ENCODE measurements at places on chromosomes 16 and 17.

DNA sequence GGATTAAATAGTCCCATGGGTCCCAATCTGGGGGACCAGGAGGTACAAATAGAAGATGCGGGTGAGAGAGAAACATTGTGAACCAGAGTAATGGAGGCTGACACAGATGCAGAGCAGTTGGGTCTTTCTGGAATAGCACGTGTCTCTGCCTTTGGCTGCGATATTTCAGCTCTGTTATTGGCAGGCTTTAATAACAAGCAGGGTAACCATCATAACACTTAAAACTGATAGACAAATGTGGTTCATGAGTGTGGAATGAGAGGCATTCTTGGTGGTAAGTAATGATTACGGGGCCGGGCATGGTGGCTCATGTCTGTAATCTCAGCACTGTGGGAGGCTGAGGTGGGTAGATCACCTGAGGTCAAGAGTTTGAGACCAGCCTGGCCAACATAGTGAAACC is 110.3 kb downstream of the SNX29 start:
- DNase-seq, result no peak

GRCh38 chr17:1829216-1829591 is 498 bp downstream of the SMYD4 start:
- DNase-seq, result no peak

- DNase-seq, result no peak
Observed at GRCh38 chr17:70905796-70906195, 736.5 kb downstream of the KCNJ2 start.

DNA sequence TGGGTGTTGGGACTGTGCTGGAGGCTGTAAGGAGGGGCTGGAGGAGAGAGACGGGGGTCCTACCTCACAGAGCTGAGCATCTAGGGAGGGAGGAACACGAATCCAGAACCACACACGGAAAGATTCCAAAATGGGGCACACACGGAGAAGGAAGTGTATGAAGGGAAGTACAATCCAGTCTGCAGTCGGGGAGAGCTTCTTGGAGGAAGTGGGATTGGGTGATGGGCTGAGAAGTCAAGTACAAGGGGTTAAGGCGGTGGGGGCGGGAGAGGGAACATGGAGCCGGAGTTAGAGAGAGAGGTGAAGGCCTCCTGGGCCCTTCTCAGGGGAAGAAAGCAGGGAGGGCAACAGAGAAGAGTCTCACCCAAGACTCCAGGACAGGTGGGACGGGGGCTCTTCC is 107.5 kb upstream of the CREBBP start:
- DNase-seq, result no peak

DNA sequence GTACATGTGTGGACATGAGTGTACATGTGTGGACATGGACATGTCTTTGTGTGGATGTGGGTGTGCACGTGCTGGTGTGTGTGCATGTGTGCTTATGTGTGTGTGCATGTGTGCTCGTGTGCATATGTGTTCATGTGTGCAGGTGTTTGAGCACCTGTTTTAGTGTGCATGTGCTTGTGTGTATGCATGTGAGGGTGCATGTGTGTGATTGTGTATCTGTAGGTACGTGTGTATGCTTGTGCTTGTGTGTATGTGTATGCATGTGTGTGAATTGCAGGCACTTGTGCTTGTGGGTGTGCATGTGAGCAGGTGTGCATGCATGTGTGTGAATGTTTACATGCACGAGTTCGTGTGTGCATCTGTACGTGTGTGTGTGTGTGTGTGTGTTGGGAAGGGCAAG is 300.6 kb upstream of the EEF2KMT start:
- DNase-seq, result no peak

- no peak for DNase-seq
Observed at GRCh38 chr16:1474082-1474795, 589 bp downstream of the CLCN7 start.

- DNase-seq, result no peak
Observed at GRCh38 chr16:56286809-56287208, 95.5 kb downstream of the GNAO1 start.

DNA sequence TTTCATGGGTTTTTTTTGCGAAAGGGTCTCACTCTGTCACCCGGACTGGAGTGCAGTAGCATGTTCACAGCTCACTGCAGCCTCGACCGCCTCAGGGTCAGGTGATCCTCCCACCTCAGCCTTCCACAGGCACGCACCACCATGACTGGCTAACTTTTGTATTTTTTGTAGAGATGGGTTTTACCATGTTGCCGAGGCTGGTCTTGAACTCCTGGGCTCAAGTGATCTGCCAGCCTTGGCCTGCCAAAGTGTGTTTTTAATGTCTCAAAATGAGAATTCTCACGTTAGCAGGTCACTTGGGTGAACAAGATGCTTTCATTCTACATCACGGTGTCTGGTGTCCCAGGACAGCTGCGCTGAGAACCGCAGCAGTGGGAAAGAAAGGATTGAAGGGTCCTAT is 3.2 kb downstream of the FBXO31 start:
- no peak for DNase-seq

DNA sequence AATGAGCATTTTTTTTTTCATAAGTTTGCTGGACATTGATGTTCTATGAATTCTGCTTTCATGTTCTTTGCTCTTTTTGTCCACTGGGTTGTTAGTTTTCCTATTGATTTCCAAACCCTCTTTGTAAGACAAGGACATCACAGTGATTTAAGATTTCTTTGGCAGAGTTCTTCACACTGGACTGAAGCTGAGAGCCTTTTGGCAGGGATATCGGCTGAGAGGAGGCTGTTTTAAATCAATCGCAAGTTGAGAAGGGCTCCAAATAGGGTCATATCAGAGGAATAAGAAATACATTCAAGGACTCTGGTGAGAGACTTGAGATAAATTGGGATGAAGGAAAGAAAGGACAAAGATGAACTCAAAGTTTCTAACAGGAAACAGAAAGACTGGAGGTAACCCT is 165.8 kb upstream of the AXIN2 start:
- no peak for DNase-seq

DNA sequence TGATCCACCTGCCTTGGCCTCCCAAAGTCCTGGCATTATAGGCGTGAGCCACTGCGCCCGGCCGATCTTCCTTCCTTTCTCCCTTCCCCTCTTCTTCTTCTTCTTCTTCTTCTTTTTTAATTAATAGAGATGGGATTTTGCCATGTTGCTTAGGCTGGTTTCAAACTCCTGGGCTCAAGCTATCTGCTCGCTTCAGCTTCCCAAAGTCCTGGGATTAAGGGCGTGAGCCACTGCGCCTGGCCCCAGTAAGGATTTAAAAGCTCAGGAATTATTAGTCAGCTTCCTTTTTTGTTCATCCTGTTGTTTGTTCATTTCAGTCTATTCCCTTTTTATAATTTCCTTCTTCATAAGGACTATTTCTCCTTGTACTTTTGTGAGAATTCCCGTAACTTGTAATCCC is 32.7 kb upstream of the LRRC37A start:
- DNase-seq, result no peak

DNA sequence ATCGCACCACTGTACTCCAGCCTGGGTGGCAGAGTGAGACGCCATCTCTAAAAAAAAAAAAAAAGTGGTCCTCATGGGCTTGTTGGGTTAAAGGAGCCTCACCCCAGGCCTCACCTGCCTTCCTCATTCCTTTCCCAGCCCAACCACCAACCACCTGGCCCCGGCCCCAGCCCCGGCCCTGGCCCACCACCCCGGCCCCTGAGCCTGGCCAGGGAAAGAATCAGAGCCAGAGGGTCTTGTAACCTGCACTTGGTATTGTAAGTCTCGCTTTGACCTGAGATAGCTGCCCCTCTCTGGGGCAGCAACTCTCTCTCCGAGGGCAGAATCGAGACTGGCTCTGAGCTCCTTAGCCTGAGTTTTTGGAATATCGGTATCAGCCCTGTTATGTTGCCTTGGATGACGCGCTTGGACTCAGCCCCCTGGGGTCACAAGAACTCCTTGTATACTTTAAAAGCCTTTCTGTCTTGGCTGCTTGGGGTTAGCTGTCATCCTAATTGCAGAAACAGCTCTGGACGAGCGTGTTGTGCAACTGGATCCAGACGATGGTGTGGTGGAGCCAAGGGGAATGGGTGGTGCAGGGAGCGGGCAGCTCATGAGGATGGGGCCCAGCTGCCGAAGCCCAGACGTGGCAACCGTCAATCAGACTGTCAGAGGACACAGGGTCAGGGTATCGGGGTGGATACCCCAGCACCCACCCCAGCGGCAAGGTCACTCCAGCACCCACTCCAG is 14.6 kb downstream of the SMTNL2 start:
- no peak for DNase-seq

DNA sequence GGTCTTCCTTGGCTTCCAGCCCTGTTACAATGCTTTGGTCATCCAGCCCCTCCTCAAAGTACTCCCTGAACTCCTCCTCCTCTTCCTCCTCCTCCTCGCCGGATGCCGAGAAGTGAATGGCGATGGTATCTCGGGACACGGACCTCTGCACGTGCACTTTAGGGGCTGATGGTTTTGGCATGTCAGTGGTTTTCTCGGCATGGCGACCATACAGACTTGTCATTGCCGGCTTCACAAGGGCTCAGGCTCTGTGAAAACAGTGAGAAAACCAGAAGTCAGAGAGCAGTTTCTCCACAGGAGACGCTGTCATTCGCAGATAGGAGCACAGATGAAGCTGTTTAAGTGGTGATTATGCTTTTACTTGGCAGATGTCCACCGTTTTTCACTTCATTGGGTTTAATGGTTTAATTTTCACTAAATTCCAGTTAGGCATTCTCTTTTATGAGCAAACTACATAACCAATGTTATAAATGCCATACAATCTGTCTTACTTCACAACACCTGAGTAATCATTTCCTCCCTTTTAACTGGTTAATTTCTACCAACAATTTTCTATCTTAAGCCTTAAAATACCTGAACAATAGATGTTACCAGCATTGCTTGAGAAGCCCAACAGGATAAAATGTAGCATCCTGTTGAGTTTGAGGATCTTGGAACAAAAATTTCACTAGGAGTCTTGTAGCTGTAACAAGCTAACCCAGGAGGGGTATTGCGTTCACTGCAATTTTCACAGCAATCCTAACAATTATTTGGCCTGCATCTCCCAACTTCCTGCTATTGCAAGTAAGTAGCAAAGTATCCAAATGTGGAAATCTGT is 48.9 kb downstream of the TEX2 start:
- DNase-seq, result no peak

- DNase-seq, result no peak
Observed at GRCh38 chr17:74272731-74273201, 1.3 kb upstream of the DNAI2 start.

GRCh38 chr17:10144456-10144855 is 54.0 kb downstream of the GAS7 start:
- DNase-seq, result no peak

DNA sequence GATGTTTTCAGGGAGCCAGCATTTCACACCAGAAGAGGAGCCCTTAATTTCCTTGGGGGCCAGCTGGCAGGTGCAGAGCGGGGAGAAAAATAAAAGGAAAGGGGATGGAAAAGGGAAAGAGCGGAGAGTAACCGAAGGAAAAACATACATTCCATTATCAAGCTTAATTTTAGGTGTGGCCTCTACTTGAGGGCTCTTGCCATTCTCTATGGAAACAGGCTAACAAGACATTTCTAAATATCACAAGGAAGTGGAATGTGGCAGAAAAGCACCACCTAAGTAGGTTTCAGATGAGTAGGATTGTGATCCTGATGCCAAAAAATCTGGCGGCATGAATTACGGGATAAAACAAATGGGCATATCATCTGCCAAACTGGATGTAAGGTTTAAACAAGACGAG is 970 bp upstream of the DYNC1LI2 start:
- DNase-seq, result no peak

DNA sequence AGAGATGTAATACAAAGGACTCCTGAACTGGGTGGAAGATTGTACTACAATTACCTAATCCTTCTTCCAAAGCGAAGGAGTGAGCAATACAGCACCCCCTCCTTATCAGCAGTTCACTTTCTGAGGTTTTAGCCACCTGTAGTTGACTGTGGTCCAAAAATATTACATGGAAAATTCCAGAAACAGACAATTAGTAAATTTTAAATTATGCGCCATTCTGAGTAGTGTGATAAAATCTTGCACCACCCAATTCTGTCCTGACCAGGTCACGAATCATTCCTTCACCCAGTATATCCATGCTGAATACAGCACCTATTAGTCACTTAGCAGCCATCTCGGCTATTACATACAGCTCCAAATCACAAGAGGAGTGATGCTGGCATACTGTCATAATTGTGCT is 23.2 kb downstream of the VPS53 start:
- DNase-seq, result no peak

- DNase-seq, result no peak
Observed at GRCh38 chr16:69522041-69522578, 43.7 kb upstream of the NFAT5 start.

DNA sequence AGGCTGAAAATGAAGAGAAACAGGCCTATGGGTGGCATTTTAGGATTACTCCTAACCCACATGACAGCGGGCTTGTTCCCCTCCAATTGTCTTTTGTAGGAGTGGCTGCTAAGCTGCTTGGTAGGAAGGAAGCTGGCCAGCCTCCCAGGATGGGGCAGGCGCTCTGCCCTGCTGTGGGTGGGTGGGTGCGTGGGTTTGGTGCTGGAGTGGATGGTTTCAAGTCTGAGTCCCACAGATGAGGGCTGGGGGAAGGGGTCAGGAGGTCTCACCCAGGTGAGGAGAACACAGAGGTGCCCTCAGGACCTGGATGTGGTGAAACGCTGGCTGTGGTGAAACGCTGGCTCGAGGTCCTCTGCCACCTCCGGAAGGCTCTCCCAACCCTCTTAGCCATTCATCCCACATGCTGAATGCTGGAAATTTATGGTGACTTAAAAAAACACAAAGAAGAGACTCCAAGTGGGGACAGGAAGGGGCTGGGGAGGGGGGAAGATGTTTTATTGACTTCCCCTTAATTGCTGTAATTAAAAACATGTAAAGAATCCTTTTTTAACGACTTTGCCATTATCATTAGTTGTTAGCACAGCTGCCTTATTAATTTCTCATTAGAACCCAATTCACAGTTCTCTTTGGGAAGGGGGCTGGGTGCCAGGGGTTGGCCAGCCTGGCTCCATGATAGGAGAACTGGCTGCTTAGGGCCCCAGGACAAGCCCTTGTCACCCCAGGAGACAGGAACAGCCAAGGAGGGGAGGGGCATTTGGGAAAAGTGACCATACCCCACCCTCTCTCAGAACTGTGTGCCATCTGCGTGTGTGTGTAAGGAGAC is 153.5 kb upstream of the CDC42EP4 start:
- no peak for DNase-seq

DNA sequence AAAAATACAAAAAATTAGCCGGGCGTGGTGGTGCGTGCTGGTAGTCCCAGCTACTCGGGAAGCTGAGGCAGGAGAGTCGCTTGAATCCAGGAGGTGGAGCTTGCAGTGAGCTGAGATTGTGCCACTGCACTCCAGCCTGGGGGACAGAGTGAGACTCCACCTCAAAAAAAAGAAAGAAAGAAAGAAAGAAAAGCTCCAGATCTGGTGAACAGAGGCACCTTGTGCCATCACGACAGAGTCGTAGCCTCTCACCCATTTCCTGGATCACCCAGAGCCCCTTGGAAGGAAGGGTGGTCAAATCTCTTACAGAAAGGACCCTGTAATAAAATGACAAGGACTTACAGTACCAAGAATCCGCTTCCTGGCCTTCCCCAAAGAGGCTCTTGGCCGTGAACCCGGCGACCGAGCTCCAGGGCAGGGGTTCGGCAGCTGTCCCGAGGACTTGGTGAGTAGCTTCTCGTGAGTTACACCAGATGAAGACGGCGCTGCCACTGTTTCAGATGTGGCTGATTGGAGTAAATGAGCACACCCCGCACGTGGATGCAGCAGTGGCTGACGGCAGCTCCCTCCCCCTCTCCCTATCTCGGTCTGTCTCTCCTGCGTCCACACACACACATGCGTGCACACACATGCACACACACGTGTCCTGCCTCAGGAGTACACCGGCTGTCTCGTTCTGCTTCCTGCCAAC is 13.5 kb downstream of the LGALS3BP start:
- no peak for DNase-seq

- DNase-seq, result no peak
Observed at GRCh38 chr17:5468075-5468473, 708 bp downstream of the DHX33 start.

GRCh38 chr17:64109400-64109799 is 20.5 kb downstream of the ERN1 start:
- DNase-seq, result no peak

Data from stimulated activated CD8-positive, alpha-beta memory T cell treated with anti-CD3 and anti-CD28 coated beads, Interleukin-4, amount 100 ng/mL, for 4 hours (primary cell).